ENCODE measurements at places on chromosomes 11 and 22.

DNA sequence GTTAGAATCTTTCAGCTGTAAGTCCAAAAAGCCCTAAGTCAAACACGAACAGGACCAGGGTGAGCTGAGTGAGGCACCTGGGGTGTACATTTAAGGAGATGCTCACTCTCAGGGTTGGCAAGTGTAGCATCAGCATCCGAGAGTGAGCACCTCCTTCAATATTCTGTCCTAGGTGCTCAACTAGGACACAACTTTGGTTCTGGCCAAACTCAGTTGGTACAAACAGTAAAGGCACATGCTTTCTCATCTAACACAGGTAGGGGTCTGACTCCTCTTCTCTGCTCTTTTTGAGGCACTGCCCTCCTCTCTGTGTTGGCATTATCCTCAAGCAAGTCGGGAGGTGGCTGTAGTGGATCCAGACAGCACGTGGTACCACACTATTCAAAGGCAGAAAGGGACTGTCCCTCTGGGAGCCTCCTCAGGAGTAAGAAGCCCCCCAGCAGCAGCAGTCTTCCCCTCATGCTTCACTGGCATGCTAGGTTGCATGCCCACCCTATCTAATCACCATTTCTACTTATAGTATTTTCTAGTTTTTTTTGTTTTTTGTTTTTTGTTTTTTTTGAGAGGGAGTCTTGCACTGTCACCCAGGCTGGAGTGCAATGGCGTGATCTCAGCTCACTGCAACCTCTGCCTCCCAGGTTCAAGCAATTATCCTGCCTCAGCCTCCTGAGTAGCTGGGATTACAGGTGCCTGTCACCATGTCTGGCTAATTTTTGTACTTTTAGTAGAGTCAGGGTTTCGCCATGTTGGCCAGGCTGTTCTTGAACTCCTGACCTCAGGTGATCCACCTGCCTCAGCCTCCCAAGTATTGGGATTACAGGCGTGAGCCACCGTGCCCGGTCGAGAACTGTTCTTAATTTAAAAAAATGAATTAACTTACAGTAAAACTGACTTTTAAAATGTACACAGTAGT lies 14.7 kb upstream of the MAPK1 start:
- DNase-seq: no peak

DNA sequence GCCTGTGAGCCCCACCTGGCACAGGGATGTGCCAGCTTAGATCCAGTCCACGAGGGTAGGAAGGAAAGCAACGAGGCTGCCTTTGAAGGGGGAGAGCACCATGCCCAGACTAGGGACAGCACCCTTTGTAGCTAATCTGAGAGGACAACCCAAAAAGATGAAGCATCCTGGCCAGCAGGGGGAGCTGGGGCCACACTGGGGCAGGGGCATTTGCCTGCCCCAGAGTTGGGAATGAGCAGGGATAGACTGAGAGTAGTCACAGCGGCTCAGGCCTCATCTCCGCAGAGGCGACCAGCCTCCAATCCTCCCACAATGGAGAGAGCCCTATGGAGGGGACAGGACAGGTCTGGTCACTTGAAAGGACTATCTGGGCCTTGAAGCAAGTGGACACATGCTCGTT lies 16.4 kb downstream of the LMO1 start:
- DNase-seq: no peak

GRCh38 chr11:66466225-66467033 lies at the start of gene PELI3:
TSS of gene PELI3 (plus strand) at chr11:66466905. CDS start at chr11:66468129, 1,224 bp downstream.
- DNase-seq: peak; percentile 84

DNA sequence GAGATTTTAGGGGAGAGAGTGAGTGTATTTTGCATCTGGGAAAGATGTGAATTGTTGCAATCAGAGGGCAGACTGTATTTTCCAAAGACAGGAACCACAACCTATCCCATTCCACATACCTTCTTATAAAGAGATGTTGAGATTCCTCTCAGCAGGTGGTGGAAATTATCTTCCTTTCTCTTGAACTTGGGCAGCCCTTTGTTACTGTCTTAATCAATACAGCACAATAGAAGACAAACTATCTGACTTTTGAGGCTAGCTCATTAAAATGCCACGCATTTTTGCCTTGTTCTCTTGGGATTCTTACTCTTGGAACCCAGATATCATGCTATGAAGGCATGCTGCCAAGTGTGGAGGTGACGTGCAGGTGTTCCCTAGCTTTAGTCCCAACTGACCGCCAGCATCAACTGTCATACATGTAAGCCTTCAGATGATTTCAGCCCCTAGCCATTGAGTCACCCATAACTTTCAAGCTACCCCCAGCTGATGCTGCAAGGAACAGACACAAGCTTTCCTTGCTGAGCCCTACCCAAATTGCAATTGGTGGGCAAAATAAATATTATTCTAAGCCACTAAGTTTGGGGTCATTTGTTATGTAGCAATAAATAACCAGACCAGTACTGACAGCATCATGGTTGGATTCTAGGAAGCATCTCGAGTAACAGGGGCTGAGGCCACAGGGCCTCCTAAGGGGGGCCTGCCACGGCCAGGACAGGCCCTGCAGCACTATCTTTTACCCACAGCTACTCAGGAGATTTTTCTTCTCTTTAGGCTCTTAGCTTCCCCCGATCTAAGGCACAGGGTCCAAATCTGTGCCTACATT lies 63.0 kb downstream of the RPL27A start:
- DNase-seq: no peak

GRCh38 chr22:25714739-25715138 lies 27.2 kb upstream of the MYO18B start:
- DNase-seq: no peak

DNA sequence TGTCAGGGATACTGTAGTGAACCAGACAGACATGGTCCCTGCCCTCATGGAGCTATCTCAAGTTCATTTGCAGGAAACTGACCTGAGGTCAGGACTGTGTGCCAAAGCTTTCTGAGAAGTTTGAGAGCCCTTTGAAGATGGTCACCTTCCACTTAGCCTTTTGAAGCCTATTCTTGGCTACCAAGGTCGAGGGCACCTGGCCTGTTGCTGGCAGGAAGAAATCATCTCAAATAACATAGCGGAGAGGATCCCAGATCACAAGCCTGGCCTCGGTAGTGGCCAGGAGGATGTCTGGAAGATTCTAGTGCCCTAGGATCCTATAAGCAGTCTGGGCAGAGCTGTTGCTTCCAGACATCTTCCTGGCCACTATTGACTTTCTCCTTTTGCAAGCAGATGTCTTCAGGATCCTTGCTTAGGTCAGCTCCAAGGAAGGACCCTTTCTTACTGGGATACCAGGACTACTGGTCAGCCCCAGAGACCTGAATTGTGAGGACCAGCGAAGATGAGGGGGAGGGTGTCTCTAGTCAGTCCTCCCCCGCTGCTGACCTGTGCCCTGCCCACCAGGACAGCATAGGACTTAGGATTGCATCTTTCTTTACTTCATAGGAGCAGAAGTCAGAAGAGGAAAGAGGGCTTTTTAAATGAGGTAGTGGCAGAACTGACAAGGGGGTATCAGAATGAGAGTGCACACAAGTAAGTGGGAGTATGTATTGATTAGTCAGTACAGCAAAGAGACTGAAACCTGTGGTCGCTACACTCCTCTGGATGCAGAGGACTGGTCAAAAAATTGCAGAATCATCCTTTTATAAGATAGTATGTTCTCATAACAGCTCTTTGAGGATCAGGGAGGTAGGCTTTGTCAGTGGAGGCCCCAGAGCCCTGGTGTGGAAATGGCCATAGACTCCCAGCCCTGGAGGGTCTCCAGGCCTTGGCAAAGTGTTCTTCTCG lies 94.8 kb downstream of the TEAD1 start:
- no peak for DNase-seq

Measured in amniotic epithelial cell (primary cell).